ENCODE measurements at places on chromosomes 3 and 15.

DNA sequence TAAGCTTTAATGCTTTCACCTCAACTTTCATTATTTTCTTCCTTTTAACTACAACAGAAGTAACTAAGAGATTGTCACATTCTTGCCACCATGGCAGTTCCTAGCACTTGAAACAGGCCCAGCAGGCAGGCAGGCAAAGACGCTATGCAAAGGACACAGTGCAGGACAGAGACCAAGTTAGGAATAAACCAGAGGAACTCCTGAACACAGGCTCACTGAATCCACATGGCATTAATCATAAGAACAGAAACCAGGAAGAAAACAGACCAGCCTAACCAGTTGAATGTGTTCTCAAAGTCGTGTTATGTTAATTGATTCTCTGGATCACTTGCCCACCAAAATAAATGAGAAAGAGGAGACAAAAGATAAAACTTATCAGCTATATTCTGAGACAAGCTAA lies 397.6 kb downstream of the TBL1XR1 start:
- no peak overlapping the region for H3K27ac ChIP-seq
- no peak for DNase-seq
- H3K4me3 ChIP-seq = no peak overlapping the region
- H3K36me3 ChIP-seq = no peaks in the 10 kb centered on the region
- no peaks in the 10 kb centered on the region for H3K4me1 ChIP-seq

DNA sequence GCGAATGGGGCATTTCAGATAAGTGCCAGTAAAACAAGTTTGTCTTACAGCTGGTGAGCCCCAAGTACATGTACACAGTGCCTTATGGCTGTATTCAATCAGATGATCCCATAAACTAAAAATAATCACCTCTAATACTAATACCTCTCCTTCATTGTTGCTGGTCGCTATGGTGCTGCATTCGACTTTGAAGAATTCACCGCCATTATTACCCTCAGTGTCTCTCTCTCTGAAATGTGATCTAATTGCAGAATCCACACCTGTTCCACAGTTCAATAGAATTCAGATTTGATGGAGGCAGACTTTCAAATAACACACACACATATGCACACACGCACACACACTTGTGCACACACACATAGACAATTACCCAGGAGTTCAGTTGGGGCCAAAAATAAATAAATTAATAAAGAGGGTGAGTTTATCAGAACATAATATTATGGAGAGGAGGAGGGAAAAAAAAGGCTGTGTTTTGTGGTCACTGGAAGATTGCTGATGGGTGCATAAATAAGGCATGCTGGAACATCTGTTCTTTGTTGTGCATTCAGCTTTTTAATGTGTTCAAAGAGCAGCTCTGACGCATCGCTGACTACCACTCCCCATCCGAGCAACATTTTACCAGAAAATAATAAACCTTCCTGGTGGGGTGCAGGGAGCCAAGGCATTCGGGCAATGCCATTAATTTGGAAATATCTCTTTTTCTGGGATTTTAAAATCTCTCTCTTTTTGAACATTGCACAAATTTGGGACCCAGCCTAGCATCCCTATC lies 235.7 kb downstream of the SATB1 start:
- no peak for DNase-seq
- H3K27me3 ChIP-seq = no peaks in the 10 kb centered on the region
- H3K4me1 ChIP-seq = no peaks in the 10 kb centered on the region
- no peaks in the 10 kb centered on the region for H3K36me3 ChIP-seq

DNA sequence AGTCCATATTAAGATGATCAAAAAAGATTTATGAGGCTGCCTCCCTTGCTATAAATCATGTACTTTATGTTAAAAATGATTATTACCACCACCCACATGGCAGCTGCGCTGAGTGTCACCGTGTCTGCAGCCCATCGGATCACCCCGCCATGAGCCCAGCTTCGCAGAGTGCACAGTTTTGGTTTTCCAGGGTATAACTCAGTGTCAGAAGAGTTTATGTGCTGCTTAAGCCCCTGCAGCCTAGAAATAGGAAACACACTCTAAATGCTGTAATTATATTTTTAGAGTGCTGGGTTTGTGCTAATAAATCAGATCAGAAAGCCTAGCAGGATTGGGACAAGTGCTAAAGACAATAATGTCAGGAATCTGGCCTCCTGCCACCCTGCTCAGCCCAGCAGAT lies 54.7 kb upstream of the ONECUT1 start:
- H3K27me3 ChIP-seq = no peaks in the 10 kb centered on the region
- no peaks in the 10 kb centered on the region for H3K36me3 ChIP-seq
- no peak for DNase-seq
- H3K4me3 ChIP-seq = no peak overlapping the region

- H3K4me1 ChIP-seq = no peaks in the 10 kb centered on the region
- no peaks in the 10 kb centered on the region for H3K27me3 ChIP-seq
These were observed 36.4 kb downstream of the TAMM41 start for GRCh38 chr3:11810276-11810675.

DNA sequence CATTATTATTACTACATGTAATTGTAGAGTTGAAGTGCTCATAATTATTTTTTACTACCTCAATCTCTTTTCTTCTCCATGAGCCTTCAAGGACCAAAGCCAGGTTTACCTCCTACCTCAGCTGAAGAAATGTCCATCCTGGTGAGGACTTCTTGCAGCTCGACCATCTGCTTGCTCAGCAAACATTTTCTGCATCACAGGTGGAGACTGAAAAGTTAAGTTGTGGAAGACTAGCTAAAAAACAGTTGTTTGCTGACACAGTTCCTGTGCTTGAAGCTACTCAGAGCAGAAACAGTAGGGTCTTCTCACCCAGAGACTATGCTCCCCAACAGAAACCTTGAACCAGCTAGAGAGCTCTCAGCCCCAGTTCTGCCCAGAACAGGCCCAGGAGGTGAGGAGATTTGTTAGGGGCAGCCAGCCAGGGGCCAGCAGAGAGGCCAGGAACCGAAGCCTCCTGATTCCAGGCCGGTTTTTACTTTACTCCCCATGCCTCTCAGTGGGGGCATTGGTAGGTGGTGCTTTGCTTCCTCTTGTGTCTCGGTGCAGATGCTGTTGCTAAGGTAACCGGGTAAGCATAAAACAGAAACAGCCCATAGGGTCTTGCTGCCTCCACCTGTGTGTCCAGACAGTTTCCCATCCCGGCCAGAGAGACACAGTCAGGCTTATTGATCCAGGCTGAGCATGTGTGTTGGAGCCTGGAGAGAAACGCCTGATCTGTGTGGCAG lies 54.9 kb downstream of the CCNL1 start:
- DNase-seq = no peak
- H3K27ac ChIP-seq = no peak overlapping the region
- H3K27me3 ChIP-seq = no peaks in the 10 kb centered on the region

- H3K27me3 ChIP-seq = no peaks in the 10 kb centered on the region
- no peak for DNase-seq
- no peaks in the 10 kb centered on the region for H3K4me1 ChIP-seq
- no peak overlapping the region for H3K27ac ChIP-seq
- no peak overlapping the region for H3K4me3 ChIP-seq
These were observed 15.0 kb upstream of the MINDY4B start for GRCh38 chr3:150920236-150920635.

DNA sequence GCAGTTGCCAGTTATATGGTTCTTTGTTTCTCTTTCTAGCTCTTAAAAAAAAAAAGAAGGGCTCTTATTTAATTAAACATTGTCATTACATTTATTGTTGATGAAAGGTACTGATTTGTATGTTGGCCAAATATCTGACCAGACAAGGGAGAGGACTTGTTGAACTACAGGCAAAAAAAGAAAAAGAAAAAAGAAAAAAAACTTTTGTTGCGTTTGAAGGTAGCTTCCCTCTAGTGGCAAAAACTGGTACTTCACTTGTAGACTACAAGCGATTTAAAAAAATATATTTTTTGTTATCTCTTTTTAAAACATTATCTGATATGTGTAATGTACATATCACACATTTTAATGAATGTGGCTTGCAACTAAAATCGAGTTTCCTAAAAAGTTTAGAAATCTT lies 280.6 kb downstream of the ROBO2 start:
- H3K4me3 ChIP-seq = no peak overlapping the region
- H3K27me3 ChIP-seq = no peaks in the 10 kb centered on the region
- H3K4me1 ChIP-seq = no peaks in the 10 kb centered on the region
- peak; percentile 30 for DNase-seq
- no peak overlapping the region for H3K27ac ChIP-seq

DNA sequence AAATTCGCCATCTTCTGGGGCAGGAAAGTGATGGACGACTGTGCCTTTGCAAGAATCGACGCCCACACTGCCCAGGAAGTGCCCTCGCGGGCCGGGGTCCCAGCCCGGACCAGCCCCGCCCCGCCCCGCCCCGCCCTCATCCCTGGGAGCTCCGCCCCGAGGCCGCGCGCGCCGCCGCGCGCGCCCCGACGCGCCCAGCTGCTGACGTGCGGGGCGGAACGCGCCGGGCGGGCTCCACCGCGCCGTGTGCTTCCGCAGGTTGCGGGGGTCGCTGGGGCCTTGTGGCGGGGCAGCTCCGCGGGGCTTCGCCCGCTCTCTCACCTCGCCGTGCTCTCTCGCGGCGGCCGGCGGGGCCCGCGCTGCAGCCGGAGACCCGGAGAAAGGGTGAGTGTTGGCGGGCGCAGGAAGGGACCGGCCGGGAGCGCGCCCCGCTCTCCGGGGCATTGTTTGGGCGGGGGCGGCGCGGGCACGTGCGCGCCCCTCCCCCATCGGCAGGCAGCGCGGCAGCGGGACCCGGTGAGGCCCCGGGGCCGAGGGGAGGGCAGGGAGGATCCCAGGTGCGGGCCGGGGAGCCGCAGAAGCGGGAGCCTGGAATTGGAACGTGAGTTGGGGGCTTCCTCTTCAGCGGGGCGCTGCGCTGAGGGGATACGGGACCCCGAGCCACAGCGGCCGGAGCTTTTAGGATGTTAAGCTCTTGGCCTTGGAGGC lies at the start of gene YEATS2:
Gene YEATS2 (plus strand): TSS at position 188 of the 708 bp plus-strand sequence. CDS start 17,366 bp downstream, outside the sequence.
- peak within 1 kb of the TSS; percentile 79 for H3K27ac ChIP-seq
- DNase-seq = peak; percentile 79
- peaks cover 3% of the 10 kb centered on the region for H3K27me3 ChIP-seq
- H3K4me3 ChIP-seq = peak within 1 kb of the TSS; percentile 93

- no peaks in the 10 kb centered on the region for H3K36me3 ChIP-seq
- no peaks in the 10 kb centered on the region for H3K27me3 ChIP-seq
- H3K4me3 ChIP-seq = no peak overlapping the region
- H3K4me1 ChIP-seq = no peaks in the 10 kb centered on the region
- no peak for DNase-seq
- no peak overlapping the region for H3K27ac ChIP-seq
These were observed 450.7 kb downstream of the SHQ1 start for GRCh38 chr3:72397586-72397985.

DNA sequence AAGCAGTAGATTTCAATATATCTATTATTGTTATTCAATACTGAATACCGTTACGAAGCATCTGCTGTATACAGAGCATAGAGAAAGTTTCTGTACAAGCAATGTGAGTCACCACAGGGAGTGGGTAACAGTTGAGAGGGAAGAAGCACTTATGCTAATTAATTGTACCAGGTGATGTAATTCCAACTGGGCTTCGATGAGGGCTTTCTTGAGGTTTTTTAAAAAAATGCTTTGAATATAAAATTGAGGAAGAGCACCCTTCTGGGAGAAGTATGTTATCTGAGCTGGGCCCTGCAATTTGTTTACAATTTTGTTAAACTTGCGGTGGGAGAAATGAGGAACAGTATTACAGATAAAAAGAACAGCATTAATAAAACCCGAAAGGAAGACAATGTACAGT lies 197.9 kb downstream of the TPRG1 start:
- no peak overlapping the region for H3K27ac ChIP-seq
- DNase-seq = no peak
- no peak overlapping the region for H3K4me3 ChIP-seq
